ENCODE measurements at places on chromosomes 16 and 17. TPM values are rescaled to one million over a fixed set of nuclear protein-coding genes. Genes with fewer than 3 reads are reported as not detected.

Gene TLCD1
- total RNA-seq, result 5.0 TPM

Gene PYCARD
- 92.7 TPM for total RNA-seq

Gene SAMD14
- total RNA-seq, result 0.28 TPM

Gene LITAFD
- total RNA-seq, result not detected

Gene BIRC5
- total RNA-seq, result 0.14 TPM

Gene CCDC200
- total RNA-seq, result not detected

Gene CLDN7
- 453 TPM for total RNA-seq

Gene CLCN7
- 142 TPM for total RNA-seq

Gene HOXB7
- 0.78 TPM for total RNA-seq

Gene STH
- not detected for total RNA-seq

Gene TMEM97
- 7.3 TPM for total RNA-seq

Gene ACE
- total RNA-seq, result under 0.01 TPM

Gene CACNG1
- total RNA-seq, result not detected

Gene CAPNS2
- total RNA-seq, result 87.5 TPM

Gene CDH13
- total RNA-seq, result 74.0 TPM

Gene HIC1
- total RNA-seq, result 1.4 TPM

Gene TRAF4
- total RNA-seq, result 59.9 TPM

Gene GUCY2D
- 0.28 TPM for total RNA-seq

Gene CDH16
- 1.0 TPM for total RNA-seq

Gene GOSR1
- 38.7 TPM for total RNA-seq

Gene SP6
- total RNA-seq, result 1.3 TPM

Gene SCGB1C2
- total RNA-seq, result not detected

Gene ZNF423
- total RNA-seq, result under 0.01 TPM

Gene IRF8
- total RNA-seq, result not detected

Gene MAP2K6
- total RNA-seq, result 1.4 TPM

Gene TLCD2
- total RNA-seq, result 7.8 TPM

Gene MARCHF10
- under 0.01 TPM for total RNA-seq

Gene DPH1
- total RNA-seq, result 12.3 TPM

Gene TMEM235
- total RNA-seq, result not detected

Gene KRTAP4-4
- not detected for total RNA-seq

Gene CPD
- total RNA-seq, result 264 TPM

Gene IRX6
- total RNA-seq, result not detected

Gene C17orf67
- total RNA-seq, result 0.64 TPM

Gene GJC1
- 6.5 TPM for total RNA-seq

Gene NPIPA3
- total RNA-seq, result 1.1 TPM

Gene MYOCD
- total RNA-seq, result not detected

Gene UBTF
- 29.7 TPM for total RNA-seq

Gene P2RX5
- 1.4 TPM for total RNA-seq

Gene EFTUD2
- 160 TPM for total RNA-seq

Gene PPY
- not detected for total RNA-seq

Gene CCL2
- total RNA-seq, result not detected

Gene PDILT
- total RNA-seq, result not detected

Gene C16orf95
- 2.1 TPM for total RNA-seq
